Stimulated activated CD4-positive, alpha-beta T cell treated with anti-CD3 and anti-CD28 coated beads, Interleukin-4, amount 100 ng/mL, for 4 hours (primary cell): ENCODE measurements at places on chromosomes 4 and X.

- DNase-seq: no peak
These were observed 34.9 kb downstream of the ZCCHC13 start for GRCh38 chrX:74338852-74339251.

DNA sequence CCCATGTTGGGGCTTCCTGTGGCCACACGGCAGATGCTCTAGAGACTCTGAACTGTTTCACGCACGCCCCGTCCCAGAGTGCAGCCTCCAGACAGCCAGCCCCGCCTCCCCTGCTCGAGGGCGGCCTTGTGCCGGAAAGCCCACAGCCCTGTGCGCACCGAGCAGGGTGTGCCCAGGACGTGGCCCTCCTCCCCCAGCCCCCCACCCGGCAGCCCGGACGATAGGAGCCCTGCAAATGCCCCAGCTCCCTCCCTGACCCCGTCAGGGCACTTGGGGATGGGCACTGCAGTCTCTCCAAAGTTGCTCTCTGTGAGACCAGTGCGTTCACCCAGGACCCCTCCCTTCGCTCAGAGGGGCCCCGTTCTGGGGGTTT lies 37.3 kb downstream of the ADRA2C start:
- no peak for DNase-seq

DNA sequence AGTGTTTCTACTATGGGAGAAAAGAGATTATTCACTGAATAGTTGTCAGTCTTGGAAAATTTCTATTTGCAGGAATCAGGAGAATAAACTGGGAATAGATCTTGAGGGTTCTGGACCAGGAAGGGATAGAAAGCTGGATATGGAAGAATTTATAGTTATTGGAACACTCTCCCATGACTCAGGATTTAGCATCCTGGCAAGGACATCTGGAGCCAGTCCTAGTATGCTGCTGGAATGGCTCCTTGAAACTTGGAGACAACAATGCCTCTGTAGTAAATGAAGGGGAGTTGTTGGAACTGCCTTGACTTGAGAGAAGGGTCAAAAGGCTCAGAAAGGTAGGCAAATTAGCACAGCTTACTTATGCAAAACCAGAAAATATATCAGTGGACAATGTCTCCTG lies 23.5 kb upstream of the THOC2 start:
- DNase-seq: no peak

DNA sequence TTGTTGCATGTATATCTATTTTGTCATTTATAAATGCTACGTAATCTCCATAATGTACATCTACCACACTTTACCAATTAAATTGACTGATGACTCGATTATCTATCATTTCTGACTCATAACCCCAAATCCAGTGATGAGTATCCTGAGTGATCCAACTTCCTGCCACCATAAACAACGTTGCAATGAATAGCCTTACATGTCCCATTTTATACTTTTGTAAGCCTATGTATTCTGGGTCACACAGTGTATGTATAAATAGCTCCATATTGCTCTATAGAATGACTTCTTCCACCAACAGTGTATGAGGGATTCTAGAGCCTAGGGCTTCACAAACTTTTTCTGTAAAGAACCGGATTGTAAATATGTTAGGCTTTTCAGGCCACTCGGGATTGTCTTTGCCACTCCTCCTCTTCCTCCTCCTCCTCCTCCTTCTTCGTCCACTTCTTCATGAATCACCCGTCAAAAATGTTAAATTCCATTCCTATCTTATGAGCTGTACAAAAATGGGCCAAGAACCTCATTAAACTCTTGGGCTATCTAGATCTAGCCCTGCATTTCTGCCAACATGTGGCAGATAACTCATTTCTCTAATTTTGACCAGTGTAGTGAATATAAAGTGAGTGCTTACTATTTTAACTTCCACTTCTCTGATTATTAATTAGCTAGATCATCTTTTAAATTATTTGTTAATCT lies 672.2 kb upstream of the AMOT start:
- no peak for DNase-seq

- no peak for DNase-seq
These were observed 330.6 kb downstream of the GALNTL6 start for GRCh38 chr4:172143605-172144314.

DNA sequence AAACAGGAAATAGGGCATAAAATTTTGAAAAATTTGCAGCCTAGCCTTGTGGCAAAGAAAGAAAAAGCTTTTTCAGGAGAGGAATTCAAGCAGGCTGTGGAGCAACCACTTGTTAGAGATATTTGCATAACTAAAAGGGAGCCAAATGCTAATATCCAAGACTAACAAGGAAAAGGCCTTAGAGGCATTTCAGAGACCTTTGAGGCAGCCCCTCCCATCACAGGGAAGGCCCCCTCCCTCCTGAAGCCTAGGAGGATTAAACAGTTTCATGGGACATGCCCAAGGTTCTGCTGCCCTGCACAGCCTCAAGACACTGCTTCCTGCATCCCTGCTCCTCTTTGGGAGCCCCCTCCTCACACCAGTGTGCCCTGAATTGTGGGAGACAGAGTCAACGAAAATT lies 275.4 kb upstream of the SFRP2 start:
- DNase-seq: no peak

- DNase-seq: no peak
These were observed 49.4 kb downstream of the LPAR4 start for GRCh38 chrX:78796916-78797315.
